ENCODE measurements at places on chromosomes 1 and 21.

- DNase-seq, result no peak
These were observed 21.6 kb upstream of the SLC45A3 start for GRCh38 chr1:205701891-205702290.

DNA sequence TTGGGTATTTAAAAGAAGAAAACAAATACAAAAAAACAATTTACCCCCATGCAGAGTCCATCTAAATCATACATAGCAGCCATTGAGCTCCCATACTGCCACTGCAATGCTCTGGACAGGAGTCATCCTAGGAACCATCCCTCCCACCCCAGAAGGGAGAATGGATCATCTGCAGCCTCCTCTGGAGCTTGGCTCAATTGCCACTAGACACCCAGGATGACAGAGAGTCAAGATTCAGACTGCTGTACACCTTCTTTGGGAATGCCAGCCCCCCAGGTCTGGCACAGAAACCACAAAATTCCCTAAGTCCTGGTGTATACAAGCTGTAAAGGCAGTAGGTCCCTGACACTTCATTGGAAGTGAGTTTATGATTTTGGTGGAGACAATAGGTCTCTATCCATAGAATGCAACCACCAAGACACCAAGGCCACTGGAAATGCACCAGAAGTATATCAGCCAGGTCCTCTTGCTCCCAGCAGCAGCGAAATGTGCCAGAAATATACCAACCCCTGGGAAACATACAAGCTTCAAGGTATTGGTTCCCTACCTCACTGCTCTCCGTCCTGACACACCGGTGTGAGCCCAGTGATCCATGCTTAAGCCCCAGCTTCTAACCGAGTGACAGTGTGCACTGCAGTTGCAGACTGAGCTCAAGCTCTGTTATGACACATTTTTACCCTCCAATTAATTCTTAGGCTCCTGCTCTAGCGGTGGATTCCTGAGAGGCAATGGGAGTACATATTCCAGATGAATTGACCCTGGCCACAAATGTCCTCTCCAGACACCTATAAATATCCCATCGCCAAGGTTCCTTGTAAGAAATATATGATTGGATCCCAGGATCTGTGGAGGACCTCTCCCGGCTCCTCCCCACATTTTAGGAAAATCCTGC, 4.4 kb downstream of the TAL1 start:
- DNase-seq, result no peak

DNA sequence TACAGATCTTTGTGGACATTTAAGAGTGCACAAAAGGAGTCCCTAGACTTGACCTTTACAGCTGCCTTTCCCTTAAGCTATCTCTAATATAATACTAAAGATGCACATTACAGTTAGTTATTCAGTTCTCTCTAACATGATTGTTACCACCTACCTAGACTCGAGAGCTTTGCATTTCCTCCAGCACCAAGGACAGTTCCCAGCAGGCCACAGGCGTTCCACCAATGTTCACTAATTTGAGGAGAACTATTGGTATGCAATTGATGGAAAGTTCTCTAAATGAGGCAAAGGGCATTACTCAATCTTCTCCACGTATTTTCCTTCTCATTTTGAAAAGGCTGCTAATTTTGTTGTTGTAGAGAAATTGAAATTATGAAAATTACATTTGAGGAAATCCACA, 5.4 kb upstream of the NTNG1 start:
- DNase-seq, result no peak

DNA sequence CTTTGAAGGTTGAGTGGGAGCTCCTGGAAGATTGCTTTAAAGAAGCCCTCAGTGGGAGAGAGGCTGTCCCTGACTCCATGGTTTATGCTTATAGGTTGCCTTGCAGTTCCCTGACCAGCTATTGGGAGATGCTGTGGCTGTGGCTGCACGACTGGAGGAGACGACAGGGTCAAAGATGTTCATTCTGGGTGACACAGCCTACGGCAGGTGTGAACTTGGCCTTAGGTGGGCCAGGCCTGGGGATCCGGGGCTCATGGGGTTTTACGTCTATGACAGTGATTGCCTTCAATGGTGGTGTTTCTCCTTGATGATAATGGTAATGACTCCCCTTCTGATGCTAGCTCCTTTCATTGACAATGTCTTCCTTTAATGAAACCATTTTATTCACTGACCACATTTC, 692 bp downstream of the DPH2 start:
- no peak for DNase-seq

- DNase-seq, result no peak
These were observed 5.8 kb downstream of the ROR1 start for GRCh38 chr1:63779338-63780211.

GRCh38 chr1:7491109-7491817, 279.8 kb upstream of the VAMP3 start:
- DNase-seq, result no peak

GRCh38 chr1:184031409-184032107, 6.0 kb downstream of the COLGALT2 start:
- no peak for DNase-seq

- DNase-seq, result no peak
These were observed 74.1 kb upstream of the CD34 start for GRCh38 chr1:207984831-207985572.
